ENCODE measurements at places on chromosomes 3 and 15.

GRCh38 chr15:59553879-59554735 is 57.5 kb upstream of the GCNT3 start:
- peak; percentile 91 for DNase-seq

DNA sequence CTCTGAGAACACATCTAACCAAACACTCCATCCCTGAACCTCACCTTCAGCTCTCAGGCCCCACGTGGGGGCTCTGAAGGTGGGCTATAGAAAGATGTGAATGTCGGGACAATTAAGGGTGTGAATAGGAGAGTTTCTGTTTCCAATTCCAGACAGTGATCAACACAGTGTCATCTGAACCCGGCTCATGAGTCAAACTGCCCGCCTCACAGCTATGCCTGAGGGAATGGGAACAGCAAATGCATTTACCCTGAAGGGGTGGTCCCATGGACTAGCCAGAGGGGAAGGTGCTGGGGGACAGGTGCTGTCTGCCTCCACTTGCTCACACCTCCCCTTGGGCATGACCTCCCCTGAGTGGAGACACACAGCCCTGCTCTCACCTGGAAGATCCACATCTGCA is 6.3 kb downstream of the RTP2 start:
- no peak for DNase-seq

- no peak for DNase-seq
Observed at GRCh38 chr15:50135031-50135551, 16.1 kb upstream of the ATP8B4 start.

DNA sequence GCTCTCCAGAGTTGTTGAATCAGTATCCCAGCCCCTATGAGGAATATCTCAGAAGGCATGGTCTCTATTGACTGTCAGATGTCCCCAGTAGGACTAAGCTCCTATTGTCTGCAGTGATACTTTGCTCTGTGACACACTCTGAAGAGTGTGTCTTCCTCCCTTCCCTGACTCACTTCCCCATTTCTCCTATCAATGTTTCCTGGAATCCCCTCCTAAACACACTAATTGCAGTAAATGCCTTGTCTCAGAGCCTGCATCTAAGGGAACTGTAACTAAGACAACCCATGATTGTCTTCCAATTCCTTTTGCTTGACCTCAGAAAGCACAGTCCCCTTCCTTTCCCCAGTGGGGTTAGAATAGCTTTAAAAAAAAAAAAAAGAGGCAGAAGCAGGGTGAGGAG is 397.3 kb upstream of the PROK2 start:
- no peak for DNase-seq

DNA sequence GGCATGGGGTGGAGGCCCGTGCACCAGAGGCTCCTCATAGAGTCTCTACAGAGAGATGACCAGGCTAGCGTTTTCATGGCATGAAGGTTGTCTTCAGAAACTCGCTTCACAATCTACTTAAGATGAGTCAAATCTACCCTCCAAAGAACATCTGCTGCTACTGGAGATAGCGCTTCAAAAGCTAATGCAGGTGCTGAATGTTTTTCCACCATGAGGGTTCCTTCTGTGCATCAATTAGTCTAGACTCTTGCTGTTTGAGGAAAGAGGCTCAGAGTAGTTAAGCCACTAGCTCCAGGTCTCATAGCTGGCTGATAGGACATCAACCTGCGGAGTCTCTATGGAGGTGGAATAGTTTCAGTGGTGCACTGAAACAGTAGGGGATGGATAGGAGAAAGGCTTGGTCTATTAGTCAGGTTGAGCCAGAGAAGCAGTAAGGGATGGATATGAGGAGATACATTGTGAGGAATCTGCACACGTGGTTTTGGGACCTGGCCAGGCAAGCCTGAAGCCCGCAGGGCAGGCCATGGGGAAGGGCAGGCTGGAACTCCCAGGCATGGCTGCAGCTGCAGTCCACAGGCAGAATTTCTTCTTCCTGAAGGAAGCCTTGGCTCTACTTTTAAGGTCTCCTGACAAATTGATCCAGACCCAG is 117.5 kb downstream of the APBA2 start:
- peak; percentile 25 for DNase-seq

All from foreskin keratinocyte (primary cell).